HCT116 (cell line): ENCODE measurements at places on chromosomes 1 and 21. TPM values are rescaled to one million over a fixed set of nuclear protein-coding genes. Genes with fewer than 3 reads are reported as not detected.

DNA sequence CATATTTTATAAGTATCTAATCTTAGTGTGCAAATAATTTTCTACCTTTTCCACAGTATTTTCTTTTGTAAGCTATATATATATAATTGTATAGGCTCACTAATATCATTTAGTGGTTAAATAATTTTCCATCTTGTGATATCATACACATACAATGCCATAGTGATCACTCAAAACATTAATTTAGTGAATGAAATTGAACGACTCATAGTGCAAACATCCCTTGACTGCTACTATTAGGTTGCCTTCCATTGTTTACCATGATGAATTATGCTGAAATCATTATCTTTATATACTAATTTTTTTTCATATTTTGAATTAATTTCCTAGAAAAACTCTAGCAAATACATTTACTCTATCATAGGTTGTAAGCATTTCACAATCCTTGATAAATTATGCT is 127.1 kb downstream of the PCNX2 start:
- no peak for DNase-seq

The ATP6V1G3 gene
- not detected for total RNA-seq

The RGS18 gene
- not detected for total RNA-seq

DNA sequence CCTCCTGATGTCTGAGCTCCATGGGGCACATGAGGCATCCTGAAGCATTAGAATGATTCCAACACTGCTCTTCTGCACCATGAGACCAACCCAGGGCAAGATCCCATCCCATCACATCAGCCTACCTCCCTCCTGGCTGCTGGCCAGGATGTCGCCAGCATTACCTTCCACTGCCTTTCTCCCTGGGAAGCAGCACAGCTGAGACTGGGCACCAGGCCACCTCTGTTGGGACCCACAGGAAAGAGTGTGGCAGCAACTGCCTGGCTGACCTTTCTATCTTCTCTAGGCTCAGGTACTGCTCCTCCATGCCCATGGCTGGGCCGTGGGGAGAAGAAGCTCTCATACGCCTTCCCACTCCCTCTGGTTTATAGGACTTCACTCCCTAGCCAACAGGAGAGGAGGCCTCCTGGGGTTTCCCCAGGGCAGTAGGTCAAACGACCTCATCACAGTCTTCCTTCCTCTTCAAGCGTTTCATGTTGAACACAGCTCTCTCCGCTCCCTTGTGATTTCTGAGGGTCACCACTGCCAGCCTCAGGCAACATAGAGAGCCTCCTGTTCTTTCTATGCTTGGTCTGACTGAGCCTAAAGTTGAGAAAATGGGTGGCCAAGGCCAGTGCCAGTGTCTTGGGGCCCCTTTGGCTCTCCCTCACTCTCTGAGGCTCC is 11.1 kb upstream of the RASSF5 start:
- DNase-seq: no peak

- no peak for DNase-seq
Observed at GRCh38 chr1:19385869-19386591, 73.9 kb downstream of the SLC66A1 start.

The BLACAT1 gene
- total RNA-seq: 3.9 TPM

DNA sequence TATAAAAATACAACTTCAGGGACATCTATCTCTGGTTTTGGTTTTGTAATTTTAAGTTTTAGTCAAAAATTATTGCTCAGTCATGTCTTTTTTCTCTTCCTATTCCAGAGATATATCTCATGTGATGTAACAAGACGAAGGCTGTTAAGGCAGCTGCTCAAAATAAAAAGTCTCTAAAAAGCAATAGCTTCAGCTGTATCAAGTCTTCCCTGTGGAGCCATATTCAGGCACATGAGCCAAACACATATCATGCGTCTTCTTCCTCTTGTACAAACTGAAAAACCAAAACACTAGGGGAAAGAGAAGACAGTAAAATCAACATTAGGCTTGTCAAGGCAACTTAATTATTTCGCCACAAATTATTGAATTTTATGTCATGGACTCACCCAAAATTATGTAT is 240.7 kb downstream of the NRIP1 start:
- no peak for DNase-seq

- peak; percentile 26 for DNase-seq
Observed at GRCh38 chr1:107076841-107077240, 20.4 kb downstream of the PRMT6 start.

GRCh38 chr21:42565206-42565810 is 51.7 kb downstream of the SLC37A1 start:
- DNase-seq: no peak

DNA sequence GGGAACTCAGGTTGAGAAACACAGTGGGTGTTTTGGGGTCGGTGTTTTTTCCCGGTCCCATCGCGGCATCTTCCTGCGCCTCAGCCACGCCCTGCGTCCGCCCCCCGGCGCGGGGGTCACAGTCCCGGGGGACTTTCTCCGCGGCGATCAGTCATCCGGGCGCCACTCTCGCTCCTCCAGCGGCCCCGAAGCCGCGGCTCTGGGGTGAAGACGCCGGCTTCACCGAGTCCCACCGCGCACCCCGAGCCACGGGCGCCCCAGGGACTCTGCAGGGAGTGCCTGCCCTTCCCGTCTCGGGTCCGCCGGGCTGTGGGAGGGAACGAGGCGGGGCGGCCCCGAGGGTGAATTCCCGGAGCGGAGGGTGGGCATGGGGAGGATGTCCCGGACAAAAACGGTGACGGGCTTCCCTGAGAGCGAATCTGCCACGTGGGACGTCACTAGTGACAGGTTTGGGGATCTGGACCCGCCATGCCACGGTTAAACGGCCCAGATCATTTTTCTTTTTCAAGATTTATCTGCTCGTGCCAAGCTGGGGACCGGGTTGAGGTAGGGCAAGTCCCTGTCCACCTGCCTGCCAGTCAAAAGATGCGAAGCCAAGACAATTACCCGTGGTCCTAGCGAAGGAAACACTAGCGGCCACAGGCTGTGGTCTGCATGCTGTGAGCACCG is 717 bp upstream of the BATF3 start:
- DNase-seq: no peak

- no peak for DNase-seq
Observed at GRCh38 chr1:38923607-38924006, 18.0 kb downstream of the RHBDL2 start.

- no peak for DNase-seq
Observed at GRCh38 chr1:182394055-182394775, 2.6 kb upstream of the GLUL start.

The SLAMF7 gene
- 0.34 TPM for total RNA-seq

DNA sequence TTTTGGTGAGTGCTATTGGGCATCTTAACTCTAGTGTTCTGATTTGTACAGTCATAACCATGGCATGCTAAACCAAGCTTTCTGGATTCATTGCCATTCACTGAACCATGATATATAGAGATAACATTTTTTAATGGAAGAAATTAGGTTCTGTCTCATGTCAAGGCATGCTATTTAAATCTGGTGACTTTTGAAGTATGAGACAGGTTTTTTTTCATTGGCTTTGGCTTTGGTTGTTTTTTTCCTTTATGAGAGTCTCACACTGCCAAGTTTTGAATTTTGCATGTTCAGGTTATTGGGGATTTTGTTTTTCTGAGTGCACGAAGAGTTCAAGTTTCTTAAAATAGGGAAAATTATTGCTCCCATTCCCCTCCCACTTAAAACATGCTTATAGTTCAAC is 141.3 kb upstream of the ADAMTS5 start:
- DNase-seq: no peak

GRCh38 chr1:151977662-151978230 is 15.9 kb downstream of the S100A10 start:
- DNase-seq: no peak

DNA sequence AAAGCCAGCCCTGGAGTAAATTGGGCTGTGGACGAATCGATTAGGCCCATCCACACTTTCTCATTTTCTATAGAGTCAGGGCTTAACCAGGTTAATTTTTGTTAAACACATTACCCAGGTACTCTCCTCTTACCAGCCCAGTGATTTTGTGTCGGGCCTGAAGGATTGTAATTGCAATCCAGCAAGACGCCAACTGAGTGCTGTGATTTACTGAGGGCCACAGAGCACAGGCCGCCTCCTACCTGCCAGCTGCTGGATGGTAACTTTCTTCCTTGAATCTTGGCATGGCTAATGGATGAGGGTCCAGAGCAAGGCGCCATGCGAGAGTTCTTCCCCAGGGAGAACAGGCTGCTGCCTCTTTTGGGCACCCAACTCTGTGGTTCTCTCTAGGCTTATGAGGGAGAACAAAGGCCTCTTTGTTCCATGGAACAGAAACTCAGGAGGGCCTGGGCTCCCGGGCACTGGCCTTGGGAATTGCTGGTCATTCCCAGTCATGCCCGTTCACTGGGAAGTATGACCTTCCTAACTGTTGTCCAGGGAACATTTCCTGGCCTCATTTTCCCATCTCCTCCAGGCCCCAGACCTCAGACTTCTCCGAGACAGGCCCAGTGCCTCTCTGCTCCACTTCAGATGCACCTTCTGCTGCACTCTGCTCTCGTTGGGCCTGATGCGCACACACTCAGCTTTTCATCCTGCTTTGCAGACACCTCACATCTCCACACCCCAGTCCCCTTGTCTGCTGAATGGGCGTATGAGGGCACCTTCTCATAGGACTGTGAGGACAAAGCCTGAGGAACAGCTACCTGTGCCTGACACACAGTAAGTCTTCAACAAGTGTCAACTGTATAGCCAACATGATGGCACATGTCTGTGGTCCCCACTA is 57.3 kb downstream of the SYF2 start:
- DNase-seq: no peak

The PTGFRN gene
- total RNA-seq: 60.6 TPM

DNA sequence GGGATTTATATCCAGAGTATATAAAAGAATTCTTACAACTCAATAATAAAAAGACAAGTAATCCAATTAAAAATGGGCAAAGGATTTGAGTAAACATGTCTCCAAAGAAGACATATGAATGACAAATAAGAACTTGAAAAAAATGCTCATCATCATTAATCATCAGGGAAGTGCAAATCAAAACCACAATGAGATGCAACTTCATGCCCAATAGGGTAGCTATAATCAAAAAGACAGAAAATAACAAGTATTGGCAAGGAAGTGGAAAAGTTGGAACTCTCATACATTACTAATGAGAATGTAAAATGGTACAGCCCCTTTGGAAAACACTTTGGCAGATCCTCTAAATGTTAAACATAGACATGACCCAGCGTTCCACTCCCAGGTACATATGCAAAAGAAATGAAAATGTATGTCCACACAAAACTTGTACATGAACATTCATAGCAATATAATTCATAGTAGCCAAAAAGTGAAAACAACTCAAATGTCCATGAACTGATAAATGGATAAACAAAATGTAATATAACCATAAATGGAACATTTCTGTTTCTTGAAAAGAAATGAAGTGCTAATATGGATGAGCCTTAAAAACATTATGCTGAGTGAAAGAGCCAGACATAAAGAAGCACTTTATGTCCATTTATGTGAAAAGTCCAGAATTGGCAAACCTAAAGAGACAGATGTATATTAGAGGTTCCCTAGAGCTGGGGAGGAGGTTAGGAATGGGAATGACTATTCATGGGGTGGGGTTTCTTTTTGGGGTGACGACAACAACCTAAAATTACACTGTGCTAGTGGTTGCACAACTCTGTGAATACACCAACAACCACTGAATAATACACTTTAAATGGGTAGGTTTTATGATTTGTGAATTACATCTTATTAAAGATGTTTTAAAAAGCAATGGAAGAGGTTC is 259.7 kb downstream of the RHOU start:
- DNase-seq: no peak

DNA sequence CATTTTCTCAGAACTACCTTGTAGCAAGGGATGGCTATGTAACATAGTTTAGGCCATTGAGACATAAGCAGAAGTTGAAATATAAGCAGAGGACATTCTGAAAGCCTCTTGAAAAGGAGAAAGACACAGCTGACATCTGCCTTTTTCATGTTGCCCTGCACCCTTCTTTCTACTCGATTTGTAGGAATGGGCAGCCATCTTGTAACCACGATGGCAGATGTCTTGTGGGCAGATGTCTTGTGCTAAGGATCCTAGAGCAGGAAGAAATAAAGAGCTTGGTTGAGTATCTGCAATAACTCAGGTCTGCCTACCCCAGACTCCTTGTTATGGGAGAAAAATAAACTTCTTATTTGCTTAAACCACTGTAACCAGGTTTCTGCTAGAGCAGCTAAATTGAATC is 351.0 kb downstream of the PDE4B start:
- no peak for DNase-seq

The A3GALT2 gene
- not detected for total RNA-seq

The SPRR5 gene
- total RNA-seq: not detected

- no peak for DNase-seq
Observed at GRCh38 chr21:45819478-45820170, 161.9 kb upstream of the COL6A1 start.

DNA sequence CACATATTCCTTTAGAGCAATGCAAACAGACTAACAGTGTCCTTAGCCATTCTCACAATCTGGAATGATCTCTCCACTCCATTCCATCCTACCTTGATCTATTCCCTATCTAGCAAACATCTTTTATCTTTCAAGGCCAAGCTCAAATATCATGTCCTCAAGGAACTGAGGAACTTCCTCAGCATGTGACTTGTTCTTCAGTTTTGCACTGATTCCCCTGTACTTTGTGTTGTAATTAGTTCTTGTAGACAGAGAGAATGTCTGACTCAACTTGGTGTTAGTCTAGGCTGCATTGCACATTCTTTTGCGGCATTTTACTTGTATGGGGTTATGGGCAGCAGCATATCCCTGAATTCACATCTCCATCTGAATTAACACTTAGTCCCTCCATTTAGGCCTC is 31.5 kb upstream of the GJA5 start:
- DNase-seq: no peak

- no peak for DNase-seq
Observed at GRCh38 chr1:186574926-186575325, 105.3 kb downstream of the PTGS2 start.
